ENCODE measurements at places on chromosomes 3 and 15.

DNA sequence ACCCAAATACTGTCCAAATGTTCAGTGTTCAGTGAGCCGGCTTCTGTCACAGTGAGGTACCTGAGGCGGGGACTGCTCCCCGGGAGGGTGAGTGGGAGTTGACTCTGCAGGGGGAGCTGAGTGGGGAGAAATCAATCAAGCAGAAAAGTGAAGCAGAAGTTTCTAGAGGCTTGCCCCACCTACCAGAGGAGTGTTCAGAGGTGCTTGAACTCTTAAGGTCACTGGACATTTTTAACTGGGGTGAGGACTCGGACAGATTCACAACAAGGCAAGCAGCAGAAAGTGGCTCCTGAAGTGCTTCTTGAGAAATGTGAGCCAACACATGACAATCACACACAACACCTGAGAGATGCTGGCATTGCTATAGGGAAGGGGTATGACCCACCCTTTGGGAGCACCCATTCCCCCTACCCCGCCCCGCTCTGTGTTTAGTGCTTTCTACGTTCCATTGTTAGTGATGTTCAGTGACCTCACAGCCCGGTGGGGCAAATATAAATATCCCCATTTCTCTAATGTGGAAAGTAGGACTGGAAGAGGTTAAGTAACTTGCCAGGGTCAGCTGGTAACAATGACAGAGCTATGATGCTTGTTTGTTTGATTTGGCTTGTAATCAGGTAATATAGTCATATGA is 48.6 kb upstream of the AKAP13 start:
- no peak for DNase-seq

- DNase-seq = no peak
Observed at GRCh38 chr3:151864423-151865101, 8.9 kb upstream of the SUCNR1 start.

DNA sequence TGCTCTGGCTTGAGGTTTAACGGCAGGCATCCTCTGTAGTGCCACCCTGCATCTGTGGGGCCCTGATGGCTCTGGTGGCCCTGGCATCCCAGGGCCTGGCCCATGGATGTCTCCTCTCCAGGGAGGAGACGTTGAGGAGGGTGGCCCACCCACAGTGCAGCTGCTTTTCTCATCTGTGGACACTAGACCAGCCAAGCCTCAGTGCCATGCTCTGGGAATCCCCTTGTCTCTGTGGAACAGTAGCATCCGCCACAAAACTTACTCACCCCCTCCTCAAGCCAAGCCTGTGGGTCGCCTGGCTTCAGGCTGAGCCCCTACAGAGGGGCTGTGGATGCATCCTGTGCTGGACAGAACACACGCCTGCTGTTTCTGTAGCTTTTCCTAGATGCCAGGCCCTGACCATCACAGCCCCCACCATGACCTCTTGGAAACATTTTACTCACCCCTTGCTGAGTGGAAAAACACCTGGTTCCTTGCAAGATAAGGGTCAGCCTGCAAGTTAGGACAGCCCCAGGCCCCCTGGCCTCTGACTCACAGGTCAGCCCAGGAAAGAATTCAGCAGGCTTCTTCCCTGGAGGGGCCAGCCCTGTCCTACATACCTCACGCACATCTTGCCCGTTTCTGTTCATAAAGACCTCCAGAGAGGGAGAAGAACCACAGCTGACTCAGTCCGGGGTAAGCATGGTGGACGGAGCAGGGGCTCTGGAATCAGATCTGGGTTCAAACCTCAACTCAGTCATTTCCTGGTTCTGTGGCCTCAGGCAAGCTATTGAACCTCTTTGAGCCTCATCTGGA is 19.0 kb downstream of the PAK6 start:
- DNase-seq = no peak

DNA sequence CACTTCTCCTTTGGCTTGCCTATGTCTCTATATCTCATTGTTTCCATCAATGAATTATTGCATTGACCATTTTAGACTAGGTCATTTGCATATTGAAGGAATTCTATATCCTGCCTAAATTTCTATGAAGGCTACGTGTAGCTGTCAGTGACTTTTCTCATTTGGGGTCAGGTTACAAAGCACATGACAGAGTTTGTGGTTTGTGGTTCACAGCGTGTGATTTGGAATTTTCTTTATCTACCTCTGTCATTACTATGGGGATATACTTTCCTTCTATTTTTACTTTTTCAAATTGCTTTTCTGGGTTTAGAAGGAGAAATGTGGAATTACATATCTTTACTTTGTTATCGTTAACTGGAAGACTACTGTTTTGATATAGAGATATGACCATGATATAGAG is 317.3 kb upstream of the CFAP20DC start:
- DNase-seq = peak; percentile 3

- DNase-seq = no peak
Observed at GRCh38 chr3:66856533-66856932, 141.6 kb upstream of the KBTBD8 start.

- no peak for DNase-seq
Observed at GRCh38 chr3:153767601-153768560, 353.3 kb upstream of the ARHGEF26 start.

- DNase-seq = no peak
Observed at GRCh38 chr3:20043396-20043795, 3.1 kb downstream of the KAT2B start.

- no peak for DNase-seq
Observed at GRCh38 chr15:48178648-48178931, 495 bp upstream of the MYEF2 start.

- DNase-seq = no peak
Observed at GRCh38 chr3:126858887-126859286, 124.0 kb upstream of the PLXNA1 start.

GRCh38 chr15:78977591-78978347 is 32.9 kb upstream of the CTSH start:
- no peak for DNase-seq

GRCh38 chr3:89584398-89584797 is 477.0 kb downstream of the EPHA3 start:
- DNase-seq = no peak

- DNase-seq = no peak
Observed at GRCh38 chr3:156818273-156818651, 7.9 kb upstream of the LEKR1 start.

- peak; percentile 59 for DNase-seq
Observed at GRCh38 chr15:101652786-101653430, 727 bp upstream of the TM2D3 start.

DNA sequence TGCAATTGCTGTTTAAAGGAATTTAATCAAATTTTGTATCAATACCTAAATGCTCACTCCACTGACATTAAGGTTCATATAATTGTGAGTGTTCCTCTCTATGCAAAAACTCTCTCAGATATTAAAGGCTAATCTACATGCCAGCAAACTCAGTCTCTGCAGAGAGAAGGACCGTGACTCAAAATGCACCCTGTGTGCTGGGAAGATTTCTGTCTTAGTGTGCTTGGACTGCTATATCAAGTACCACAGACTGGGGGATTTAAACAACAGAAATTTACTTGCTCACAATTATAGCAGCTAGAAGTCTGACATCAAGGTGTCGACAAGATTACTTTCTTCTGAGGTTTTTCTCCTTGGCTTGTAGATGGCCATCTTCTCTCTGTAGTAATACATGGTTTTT is 18.6 kb upstream of the PFN2 start:
- DNase-seq = no peak

- DNase-seq = no peak
Observed at GRCh38 chr3:140850210-140850955, 91.3 kb upstream of the SLC25A36 start.

DNA sequence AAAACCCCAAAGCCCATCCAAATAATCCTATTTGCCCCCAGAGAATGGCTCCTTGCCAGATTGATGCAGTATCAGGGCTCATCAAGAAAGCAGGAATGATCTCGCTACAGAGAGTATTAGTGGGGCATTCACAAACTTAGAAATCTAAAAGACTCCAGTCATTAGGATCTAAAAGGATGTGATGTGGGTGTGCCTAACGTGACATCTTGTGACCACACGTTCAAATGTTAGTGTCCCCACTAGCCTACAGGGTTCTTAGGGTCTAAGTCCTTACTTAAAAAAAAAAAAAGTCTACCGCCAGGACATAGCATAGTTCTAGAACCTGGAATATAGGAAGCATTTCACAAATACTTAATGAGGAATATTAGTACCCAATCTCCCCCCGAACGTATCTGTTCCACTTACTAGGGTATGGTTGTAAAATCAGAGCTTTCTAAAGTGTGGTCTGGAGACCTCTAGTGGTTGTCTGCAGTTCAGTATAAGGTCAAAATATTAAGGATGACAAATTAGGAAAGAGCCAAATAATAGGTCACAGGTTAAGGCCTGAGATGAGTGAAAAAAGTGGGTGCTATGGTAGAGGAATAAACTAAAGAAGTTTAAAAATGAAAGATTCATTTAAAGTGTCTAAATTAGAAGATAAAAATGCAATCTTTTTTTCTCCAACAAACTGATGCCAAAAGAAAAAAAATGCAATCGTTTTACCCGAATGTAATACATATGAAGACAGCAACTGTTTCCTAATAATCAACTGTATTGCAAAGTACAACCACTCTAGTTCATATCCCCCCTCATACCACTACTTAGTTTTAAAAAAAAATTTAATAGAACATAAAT is 4.2 kb upstream of the CHRM5 start:
- peak; percentile 53 for DNase-seq

- DNase-seq = no peak
Observed at GRCh38 chr3:171944118-171945016, 95.0 kb upstream of the FNDC3B start.

Measured in NCI-H526 (cell line).